Smooth muscle cell of the brain vasculature (primary cell): ENCODE measurements at places on chromosomes 6 and 20.

DNA sequence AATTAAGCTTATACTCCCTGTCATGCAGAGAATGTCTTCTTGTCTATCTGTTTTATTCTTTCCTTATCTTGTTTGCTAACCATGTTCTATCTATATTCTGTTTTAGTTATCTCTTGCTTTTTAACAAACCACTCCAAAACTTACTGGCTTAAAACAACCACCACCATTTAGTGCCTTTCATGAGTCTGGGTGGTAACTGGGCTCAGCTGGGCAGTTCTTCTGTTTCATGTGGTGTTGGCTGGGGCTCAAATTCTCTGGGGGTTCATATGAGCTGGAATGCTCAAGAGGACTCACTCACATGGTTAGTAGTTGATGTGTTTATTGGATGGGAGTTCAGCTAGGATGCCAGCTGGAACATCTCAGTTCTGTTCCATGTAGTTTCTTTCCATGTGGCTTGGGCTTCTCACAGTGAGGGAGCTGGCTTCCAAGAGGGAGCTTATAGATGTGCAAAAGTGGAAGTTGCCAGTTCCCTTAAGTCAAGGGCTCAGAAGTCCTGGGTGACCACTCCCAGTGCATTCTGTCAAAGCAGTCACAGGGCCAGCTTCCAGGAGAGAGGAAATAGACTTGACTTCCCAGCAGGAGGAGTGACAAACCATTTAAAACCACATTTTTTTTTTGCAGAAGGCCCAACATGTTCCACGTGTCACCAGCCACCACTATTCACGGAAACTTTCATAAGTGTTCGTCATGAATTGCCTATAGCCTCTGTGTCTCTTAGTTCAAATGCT, 70.4 kb downstream of the PLCB4 start:
- DNase-seq, result no peak

DNA sequence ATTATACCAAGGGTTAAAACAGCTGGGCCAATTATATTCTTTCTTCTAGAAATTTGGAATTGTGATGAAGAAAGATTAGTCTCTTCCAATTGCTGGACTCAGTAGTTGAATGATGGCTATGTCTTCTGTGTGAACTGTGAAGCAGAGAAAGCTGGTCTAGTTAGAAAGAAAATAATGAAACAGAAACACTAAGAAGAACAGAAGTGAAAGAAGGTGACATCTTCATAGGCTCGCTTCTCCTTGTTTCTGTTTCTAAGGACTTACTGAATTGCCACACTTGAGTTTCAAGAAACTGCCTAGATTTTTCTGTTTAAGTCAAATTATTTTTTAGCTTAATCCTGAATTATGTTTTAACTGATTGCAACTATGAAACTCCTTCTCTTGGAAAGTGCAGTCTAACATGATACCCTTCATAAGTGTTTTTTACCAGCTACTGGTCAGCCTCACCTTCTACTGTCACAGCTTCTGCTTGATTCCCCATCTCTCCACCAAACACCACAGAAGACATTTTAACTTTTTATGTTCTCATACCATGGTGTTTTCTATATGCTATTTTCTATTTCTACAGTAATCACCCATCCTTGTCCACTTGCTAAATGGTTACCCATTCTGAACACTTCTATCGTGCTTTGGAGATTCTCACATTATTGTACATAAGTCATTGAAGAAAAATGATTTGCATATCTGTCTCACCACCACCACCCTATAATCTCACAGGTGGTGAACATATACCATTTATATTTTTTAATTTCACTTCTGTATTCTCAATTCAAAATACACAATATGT, 268.8 kb downstream of the GRIK2 start:
- DNase-seq, result no peak

DNA sequence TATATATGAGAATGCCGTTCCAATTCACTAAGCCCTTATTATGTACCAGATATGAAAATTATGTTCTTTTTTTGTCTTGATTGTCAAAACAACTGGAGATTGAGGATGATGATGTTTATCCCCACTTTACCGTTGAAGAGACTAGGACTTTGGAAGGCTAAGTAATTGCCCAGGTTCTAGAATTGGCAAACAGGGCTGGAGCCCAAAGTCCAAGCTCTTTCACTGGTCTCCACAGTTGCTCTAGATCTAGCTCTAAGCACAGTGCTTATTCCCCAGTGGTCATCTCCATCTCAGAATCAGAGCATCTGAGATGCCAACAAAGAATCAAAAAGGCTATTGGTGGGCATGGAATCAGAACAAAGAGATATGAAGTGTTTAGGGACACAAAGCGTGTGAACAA, 215.3 kb upstream of the FOXA2 start:
- no peak for DNase-seq

- DNase-seq, result no peak
These were observed 20.4 kb upstream of the EFHC1 start for GRCh38 chr6:52399511-52400312.

DNA sequence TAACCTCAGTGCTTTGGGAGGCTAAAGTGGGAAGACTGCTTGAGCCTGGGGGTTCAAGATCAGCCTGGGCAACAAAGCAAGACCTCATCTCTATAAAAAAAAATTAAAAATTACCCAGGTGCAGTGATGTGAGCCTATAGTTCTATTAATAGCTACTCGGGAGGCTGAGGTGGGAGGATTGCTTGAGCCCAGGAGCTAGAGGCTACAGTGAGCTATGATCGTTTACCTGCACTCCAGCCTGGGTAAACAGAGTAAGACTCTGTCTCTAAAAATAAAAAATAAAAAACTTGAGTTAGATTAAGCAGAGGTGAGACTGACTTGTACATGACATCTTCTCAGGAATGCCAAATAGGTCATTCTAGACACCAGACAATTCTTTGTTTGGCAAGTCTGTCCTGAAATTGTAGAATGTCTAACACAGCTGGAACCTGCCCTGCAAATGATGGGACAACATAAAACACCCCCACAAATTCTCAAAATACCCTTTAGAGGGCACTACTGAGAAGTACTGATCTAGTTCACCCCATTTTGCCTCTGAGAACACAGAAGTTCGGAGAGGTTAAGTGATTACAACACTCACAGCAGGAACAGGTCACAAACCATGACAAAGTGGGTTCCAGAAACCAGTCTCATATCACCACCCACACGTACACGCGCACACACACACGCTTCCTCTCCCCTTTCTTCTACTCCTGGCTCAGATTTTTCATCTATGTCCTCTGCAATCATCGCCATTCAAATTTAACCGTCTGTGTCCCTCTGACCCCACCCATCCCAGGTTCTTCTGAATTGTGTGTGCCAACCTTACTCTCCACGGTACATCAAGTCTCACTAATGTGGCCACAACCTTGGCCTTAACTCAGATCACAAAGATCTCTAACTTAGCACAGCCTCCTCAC, 38.3 kb downstream of the ARHGAP18 start:
- no peak for DNase-seq

DNA sequence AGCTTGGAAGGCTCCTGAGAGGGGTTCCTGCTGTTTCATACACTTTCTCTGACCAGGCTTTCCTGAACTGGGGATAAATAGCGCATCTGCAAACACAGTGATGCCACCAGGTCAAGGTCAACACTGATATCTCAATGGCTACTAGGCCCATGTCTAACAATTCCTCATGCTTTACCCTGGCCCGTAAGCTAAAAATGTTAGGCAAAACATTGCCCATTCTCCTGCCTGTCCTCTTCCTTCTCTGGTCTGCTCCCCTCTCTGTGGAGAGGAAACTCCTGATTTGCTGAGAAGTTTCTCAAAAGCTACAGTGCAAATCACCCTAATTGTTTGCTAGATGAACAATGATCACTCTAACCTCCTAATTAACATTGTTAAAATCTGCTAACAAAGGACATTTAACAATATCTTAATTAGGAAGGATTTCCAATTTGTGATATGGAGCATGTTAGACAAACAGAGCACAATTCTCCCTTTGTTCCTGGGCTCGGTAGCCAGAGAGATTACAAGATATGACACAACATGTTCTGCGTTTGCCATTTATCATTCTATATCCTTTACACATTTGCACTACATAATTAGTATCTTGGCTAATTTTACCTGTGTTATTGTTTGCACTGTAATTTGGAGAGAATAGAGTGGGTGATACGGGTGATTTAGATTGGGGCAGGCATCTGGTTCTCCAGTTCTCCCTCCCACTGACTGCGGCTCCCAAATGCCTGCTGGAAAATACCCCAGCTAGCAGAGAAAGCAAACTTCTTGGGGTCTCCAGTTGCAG, 266.8 kb downstream of the CD83 start:
- DNase-seq, result no peak

- no peak for DNase-seq
These were observed 8.5 kb downstream of the AP5S1 start for GRCh38 chr20:3828798-3829197.

DNA sequence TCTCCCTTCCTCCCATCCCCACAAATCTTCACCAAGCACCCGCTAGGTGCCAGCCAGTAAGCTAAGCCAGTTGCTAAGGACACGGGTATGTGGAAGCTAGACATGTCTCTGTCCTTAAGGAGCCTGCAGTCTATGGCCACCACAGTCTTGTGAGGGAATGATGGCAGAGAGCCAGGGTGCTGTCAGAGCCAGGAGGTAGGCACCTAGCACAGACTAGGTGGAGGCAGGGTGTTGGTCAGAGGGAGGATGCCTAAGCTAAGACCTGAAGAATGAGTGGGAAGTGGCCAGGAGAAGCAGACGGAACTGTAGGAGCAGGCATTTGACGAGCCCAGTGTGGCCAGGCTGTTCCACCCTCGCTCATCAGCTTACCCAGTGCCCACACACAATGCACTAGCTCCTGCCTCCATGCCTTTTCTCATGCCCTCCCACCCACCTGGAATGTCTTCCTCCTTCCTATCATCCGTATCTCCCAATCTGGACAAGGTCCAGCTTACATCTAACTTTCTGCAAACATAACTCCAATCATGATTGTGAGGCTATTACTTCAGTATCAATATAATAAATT, 125.6 kb downstream of the FOXC1 start:
- DNase-seq, result no peak

DNA sequence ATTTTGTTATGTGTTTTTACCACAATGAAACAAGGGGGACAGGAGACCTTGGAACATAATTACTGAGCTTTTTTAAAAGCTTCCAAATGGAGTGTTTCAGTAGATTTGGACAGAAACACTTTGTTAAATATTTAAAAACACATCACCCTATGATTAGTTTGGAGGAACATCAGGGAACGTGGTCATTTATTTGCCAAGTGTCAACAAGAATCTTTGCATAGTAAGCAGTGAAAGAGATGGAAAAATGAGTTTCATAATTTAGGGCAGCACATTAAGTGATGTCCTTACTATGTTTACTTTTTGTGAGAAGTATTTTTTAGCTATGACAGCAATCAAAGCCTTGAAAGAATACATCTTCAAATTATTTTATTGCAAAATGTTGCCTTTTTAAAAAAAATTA, 82.6 kb downstream of the PROKR2 start:
- DNase-seq, result no peak

- no peak for DNase-seq
These were observed 133.6 kb downstream of the TFAP2B start for GRCh38 chr6:50952092-50952907.

- no peak for DNase-seq
These were observed 181.0 kb downstream of the ZNF217 start for GRCh38 chr20:53412577-53413185.

- no peak for DNase-seq
These were observed 44.2 kb upstream of the SUPT3H start for GRCh38 chr6:45421709-45422502.

DNA sequence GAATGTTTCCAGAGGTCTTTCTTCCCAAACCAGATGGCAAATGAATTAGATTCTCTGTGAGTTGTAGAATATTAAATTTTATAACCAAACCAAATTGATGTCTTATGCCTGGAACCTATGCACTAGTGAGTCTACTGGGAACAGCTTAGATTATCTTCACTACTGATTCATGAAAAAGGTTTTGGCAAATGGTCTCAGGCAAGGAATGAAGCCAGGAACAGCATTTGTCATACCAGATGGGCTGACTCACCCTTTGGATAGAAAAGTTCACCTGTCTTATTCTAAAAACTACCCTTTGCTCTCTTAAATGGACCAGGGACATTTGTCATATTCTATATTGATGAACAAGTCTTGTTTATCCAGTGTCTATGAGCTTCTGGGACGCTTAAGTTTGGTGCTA, 135.4 kb upstream of the ECI2 start:
- no peak for DNase-seq

GRCh38 chr6:157513004-157513603, 132.1 kb downstream of the ZDHHC14 start:
- no peak for DNase-seq

- DNase-seq, result no peak
These were observed 125.9 kb downstream of the TRMT11 start for GRCh38 chr6:126112171-126112632.

DNA sequence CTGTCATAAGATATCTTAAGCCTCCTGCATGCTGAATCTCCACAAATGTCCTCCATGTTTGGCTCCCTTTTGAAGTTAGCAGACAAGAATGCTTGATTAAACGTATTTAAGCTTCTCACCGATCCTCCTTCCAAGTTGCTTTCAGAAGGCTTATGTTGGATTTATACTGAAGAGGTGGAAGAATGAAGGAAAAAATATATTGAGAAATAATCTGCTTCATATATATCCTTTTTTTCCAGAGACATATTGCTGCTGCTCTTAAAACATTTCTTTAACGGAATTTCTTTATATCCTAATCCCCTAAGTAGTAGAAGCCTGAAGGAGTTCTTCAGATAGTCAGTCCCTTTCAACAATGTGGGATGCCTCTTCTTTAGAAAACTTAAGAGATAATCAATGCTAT, 329.0 kb upstream of the MARCKS start:
- no peak for DNase-seq

- DNase-seq, result no peak
These were observed 600.4 kb upstream of the JAG1 start for GRCh38 chr20:11274141-11274594.

DNA sequence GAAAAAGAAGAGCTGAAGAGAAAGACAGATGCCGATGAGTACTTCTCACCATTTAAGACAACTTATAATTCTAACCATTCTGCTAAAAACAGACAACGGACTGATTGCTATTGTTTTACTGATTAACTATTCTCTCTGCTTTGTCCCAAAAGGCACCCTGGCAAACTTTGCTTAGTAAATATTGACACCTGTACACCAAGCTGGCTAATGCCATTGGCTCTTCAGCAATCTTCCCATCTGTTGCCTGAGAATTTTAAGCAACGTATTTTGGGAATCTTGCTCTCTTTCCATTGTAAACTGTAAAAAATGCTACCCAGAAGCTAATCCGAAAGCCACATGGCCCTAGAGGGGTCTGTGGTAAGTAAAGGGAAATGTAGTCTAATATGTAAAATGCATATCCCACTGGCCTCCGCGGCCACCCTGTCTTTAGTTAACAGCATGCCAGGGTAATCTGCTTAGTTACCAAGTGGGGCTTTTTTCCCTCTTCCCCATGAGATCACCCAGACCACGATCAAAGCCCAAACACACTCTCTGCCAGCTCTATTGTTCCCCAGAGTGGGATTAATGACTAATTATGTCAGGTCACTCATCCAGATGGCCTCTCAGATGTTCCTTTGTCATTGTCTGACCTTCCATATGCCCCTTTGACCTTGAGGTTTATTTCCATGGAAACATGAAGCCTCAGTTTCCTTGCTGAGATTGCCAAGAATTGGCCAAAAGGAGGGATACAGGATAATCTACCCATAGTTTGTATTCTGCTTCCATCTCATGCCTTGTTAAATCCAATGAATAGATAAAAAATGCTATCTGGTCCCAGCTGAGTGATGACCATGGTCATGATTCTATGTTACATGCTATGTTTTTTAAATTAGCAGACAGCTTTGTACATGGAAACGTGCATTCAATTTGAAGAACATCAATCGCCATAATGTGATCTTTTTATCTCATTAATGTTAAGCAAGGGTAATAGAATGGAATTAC, 216.4 kb upstream of the MCHR2 start:
- DNase-seq, result no peak

- DNase-seq, result no peak
These were observed 12.0 kb upstream of the THBS2 start for GRCh38 chr6:169265486-169266131.
